Activated naive CD8-positive, alpha-beta T cell treated with anti-CD3 and anti-CD28 coated beads, Interleukin-2, amount 50 U/mL, for 16 hours (primary cell): ENCODE measurements at places on chromosomes 16 and 17.
A peak's percentile ranks its signal among the peaks of the same experiment; 100 is the strongest.

- DNase-seq: no peak
Measured at GRCh38 chr16:21689107-21689506, 25.3 kb downstream of the OTOA start.

GRCh38 chr17:78960928-78961327 lies 18.8 kb downstream of the LGALS3BP start:
- no peak for DNase-seq

- DNase-seq: no peak
Measured at GRCh38 chr17:68705714-68706076, 104.5 kb upstream of the FAM20A start.

- DNase-seq: peak; percentile 69
Measured at GRCh38 chr16:67279296-67280089, at the start of gene PLEKHG4. PLEKHG4 (plus strand) TSS chr16:67279532; CDS start chr16:67280045, 513 bp downstream.

- DNase-seq: no peak
Measured at GRCh38 chr16:79071424-79071823, 529.1 kb downstream of the MAF start.

DNA sequence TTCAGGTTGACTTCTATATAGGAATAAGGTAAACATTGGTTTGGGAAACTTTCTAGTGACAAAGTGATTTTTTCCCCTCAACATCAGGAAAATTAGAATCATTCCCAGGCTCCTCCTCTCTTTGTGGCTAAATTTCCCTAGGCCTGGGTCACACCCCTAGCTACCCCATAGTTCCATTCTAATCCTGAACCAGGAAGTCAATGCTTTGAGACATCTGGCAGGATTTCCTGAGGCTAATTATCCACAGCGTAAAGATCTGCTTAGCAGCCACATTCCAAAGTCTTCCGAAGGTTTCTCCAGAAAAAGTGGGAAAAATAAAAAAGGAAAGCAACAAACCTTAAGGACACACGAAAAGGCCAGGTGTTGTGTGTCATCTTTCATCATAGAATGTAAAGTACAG lies 60.3 kb upstream of the CORO6 start:
- DNase-seq: no peak
